ENCODE measurements at places on chromosomes 6 and 20.

DNA sequence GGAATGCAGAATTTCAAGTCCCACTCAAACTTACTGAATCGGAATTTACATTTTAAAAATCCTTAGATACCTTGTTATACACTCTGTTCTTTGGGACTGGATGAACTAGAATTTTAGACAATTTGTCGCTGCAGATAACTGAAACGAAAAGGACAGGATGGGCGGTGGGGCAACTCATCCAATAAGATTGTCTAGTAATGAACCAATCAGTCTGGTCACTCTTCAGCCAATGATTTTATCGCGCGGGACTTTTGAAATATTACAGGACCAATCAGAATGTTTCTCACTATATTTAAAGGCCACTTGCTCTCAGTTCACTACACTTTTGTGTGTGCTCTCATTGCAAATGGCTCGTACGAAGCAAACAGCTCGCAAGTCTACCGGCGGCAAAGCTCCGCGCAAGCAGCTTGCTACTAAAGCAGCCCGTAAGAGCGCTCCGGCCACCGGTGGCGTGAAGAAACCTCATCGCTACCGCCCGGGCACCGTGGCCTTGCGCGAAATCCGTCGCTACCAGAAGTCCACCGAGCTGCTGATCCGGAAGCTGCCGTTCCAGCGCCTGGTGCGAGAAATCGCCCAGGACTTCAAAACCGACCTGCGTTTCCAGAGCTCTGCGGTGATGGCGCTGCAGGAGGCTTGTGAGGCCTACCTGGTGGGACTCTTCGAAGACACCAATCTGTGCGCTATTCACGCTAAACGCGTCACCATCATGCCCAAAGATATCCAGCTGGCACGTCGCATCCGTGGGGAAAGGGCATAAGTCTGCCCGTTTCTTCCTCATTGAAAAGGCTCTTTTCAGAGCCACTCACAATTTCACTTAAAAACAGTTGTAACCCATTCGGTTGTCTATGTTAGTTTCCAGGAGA, 41.9 kb upstream of the HFE start:
- peak; percentile 99 for DNase-seq

DNA sequence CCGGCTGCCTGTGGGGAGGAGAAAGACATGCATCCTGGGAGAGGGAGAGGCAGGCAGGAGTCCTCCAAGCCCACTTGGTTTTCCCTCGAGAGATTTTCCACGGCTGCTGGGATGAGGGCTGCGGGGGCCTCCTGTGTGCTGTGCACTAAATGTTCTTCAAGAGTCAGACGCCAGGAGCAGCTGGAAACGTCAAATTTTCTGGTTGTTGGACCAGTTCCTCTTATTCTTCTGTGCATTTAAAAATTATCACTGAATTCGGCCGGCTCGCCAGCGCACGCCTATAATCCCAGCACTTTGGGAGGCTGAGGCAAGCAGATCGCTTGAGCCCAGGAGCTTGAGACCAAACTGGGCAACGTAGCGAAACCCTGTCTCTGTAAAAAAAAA, 32.8 kb upstream of the NTSR1 start:
- DNase-seq, result no peak

DNA sequence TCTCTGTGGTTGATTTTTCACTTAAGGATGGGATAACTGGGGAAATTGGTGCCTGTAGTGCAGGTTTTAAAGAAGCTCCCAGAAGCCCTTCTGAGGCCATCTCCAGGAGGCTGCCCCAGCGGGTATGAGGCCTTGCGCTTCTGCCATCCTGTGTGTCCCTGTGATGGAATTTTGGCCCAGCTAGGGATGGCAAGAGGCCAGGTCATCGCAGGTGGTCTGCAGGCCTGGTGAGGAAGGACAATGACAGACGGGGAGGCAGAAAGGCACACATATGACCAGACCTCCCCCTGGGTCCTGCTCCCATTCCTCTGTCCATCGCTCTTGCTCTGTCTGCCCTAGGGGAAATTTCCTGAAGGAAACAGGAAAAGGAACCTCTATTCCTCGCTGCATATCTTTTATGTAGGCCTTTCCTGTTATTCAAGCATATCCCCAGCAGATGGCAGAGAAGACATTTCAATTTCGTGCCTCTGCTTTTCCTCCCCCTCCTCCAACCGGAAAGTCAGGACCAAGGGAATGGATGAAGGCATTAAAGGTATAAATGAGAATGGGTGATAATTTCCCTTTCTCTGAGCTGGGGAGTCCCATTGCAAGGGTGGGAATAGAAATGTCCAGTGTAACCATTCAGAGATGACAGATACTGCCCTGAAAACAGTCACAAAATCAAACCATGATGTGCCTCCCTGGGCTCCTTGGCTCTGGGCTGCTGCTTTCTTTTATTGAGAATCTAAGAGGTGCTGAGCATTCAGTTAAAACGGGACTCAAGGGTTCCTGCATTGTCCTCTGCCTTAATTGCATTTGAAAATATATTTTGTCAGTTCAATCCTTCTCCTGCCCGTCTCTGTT, 17.6 kb upstream of the HLA-F start:
- DNase-seq, result peak; percentile 43

- no peak for DNase-seq
Measured at GRCh38 chr6:34130862-34131261, 15.0 kb downstream of the GRM4 start.

GRCh38 chr6:152184573-152184916, 377.1 kb downstream of the ESR1 start:
- DNase-seq, result no peak

GRCh38 chr20:2599288-2600006, 53.0 kb upstream of the NOP56 start:
- no peak for DNase-seq

- no peak for DNase-seq
Measured at GRCh38 chr6:71157345-71157744, 131.3 kb upstream of the OGFRL1 start.

DNA sequence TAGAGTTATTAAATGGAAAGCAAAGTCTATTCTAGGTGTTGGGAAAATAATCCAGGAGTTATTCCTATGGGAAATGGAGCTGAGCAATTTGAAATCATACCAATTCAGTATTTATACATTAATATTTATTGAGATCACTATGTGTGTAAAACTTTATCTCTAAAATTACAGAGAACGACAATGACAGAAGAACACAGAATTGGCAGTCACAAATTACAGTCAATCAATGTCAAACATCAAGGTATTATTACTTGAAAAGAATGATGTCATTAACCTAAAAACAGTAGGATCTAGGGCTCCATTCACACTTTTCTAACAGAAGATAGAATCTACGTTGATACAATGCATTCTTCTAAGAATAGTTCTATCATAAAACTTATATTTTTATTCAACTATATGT, 154.9 kb upstream of the GJE1 start:
- DNase-seq, result no peak

DNA sequence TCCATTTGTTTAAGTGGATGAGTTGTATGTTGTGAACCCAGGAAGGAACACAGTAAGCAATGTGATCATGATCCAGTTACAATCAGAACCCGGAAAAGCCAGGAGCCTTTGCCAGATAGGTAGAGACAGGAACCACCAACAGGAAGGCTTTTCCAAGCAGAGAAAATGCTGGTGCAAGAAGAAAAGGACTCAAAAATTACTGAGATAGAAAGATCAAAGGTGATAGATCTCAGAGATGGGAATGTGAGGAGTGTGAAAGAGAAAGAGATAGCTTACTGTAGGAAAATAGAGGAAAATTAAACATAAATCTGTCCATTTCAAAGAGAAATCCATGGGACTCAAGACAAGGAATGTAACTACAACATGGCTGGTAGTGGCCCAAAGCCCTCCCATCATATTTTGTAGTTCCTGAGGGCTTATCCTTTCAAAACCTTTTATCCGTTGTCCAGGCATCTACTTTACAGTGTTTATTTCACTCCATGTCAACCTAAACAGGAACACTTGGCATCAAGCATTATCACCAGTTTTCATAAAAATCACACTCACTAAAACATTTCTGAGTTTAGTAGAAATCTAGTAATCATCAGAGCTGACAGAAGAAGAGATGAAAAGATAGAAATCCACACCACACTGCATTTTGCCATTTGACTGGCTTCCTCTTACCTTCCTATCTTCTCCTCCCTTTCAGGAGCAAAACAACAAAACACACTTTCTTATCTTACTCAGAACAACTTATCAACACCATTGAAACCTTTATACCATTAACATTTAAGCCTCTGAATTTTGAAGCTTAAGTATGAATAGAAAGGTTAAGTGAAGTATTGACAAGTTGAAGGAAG, 44.5 kb upstream of the STXBP5 start:
- DNase-seq, result peak; percentile 51

DNA sequence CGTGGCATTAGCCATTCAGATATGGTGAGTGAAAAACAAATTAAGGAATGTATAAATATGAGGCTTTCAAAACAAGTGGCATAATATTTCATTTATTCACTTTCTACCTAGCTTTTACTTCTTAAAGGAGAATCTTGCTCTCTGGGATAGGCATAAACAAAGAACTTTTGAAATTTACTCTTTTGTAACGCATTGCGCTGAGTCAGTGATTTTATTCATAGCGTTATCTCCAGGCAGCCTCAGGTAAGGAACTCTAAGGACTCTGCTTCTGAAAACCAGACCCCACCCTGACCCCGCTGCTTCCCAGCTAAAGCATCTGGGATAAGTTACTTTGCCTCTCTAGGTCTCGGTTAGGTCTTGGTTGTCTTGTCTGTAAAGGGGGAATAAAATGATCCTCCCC, 234.7 kb downstream of the MYLK4 start:
- no peak for DNase-seq

DNA sequence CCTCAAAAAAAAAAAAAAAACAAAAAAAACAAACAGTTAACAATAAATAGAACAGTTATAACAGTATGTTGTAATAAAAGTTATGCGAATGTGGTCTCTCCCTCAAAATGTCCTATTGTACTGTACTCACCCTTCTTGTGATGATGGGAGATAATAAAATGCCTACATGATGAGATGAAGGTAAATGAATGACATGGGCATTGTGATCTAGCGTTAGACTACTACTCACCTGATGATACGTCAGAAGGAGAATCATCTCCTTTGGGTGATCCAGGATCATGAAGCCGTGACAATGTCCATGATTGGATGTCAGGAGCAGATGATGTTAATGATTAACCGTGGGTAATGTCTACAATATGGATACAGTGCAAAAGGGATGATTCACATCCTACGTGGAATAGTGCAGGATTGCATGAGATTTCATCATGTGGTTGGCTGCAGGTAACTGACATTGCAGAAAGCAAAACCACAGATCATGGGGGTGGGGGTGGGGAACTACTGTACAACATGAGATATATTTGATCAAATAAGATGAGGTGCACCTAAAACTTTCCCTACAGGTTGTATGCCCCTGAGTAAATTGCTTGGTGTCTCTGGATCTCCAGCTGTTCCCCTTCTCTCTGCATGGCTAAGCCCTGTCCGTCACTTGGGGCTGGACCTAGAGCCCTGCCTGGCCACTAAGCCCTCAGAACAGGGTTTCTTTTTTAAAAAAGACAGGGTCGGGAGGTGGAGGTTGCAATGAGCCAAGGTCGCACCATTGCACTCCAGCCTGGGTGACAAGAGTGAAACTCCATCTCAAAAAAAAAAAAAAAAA, 6.2 kb upstream of the RBCK1 start:
- peak; percentile 18 for DNase-seq

GRCh38 chr6:52603000-52603795, 26.3 kb upstream of the TRAM2 start:
- DNase-seq, result no peak
